ENCODE measurements at places on chromosomes 7 and 10. TPM values are rescaled to one million over a fixed set of nuclear protein-coding genes. Genes with fewer than 3 reads are reported as not detected.

The PSD gene
- total RNA-seq, result 1.4 TPM

The ADAM12 gene
- 0.84 TPM for total RNA-seq

The LIPK gene
- total RNA-seq, result not detected

The TCAF2 gene
- total RNA-seq, result 17.4 TPM

The SRRM3 gene
- not detected for total RNA-seq

The ANKRD61 gene
- not detected for total RNA-seq

The INHBA gene
- not detected for total RNA-seq

GRCh38 chr10:12938271-12938670 lies 63.2 kb downstream of the CCDC3 start:
- no peaks in the 10 kb centered on the region for H3K36me3 ChIP-seq
- no peak overlapping the region for H3K27ac ChIP-seq
- DNase-seq, result no peak
- H3K27me3 ChIP-seq, result peaks cover 17% of the 10 kb centered on the region

DNA sequence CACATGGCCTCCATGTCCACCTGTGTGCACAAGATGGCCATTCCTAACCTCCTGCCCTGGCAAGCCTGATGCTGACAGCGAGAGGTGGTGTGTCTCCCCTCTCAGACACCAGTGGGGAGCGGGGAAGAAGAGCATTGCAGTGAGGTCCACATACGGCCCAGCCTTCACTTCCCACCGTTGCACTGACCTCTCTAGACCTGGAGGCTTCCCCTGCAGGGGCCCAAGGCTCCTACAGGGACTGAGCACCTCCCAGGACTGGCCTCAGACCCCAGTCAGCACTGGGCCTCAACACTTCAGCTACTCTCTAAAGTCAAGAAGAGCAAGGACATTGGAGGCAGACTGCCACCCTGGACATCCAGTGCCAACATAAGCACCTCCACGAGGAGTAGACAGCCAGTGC lies 15.9 kb downstream of the STK32C start:
- no peaks in the 10 kb centered on the region for H3K36me3 ChIP-seq
- no peaks in the 10 kb centered on the region for H3K4me1 ChIP-seq
- H3K4me3 ChIP-seq, result no peak overlapping the region
- no peak overlapping the region for H3K27ac ChIP-seq
- H3K27me3 ChIP-seq, result peaks cover 7% of the 10 kb centered on the region

DNA sequence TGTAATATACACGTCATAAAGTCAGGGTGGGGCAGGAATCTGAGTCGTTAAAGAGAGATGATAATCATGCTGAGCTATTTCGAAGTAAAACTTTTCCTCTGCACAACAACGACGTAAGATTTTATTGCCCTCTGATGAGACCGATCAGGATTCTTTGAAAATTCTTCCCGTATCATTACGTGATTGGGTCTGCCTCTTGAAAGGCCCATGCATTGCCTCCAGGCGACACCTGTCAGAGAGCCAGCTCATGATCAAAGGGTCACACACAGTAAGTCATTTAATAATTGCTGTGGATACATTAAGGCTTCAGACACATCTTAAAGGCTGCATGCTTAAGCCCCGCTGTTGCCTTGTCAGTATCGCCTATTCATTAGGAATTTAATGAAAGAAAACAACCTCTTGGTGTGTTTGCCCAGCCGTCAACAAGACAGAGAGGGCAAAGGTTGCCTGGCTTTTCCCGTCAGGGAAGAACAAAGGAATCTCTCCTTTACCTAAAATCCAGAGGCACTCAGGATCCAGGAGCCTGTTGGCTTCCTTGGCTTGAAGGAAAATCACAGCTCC lies 189.0 kb upstream of the SH2B2 start:
- no peak overlapping the region for H3K27ac ChIP-seq
- DNase-seq, result no peak
- H3K36me3 ChIP-seq, result peaks cover 34% of the 10 kb centered on the region
- H3K4me1 ChIP-seq, result no peaks in the 10 kb centered on the region

GRCh38 chr7:96521068-96521894 lies 188.4 kb downstream of the SEM1 start:
- H3K4me1 ChIP-seq, result no peaks in the 10 kb centered on the region
- H3K27ac ChIP-seq, result no peak overlapping the region
- no peak overlapping the region for H3K4me3 ChIP-seq
- no peaks in the 10 kb centered on the region for H3K36me3 ChIP-seq
